Activated naive CD4-positive, alpha-beta T cell treated with anti-CD3 and anti-CD28 coated beads, Interleukin-2, amount 50 U/mL, for 72 hours (primary cell): ENCODE measurements at places on chromosomes 2 and 18. TPM values are rescaled to one million over a fixed set of nuclear protein-coding genes. Genes with fewer than 3 reads are reported as not detected.

- DNase-seq: no peak
Measured at GRCh38 chr2:202822411-202822810, 49.2 kb downstream of the ICA1L start.

The SERPINB11 gene
- not detected for total RNA-seq

The ZAP70 gene
- total RNA-seq: 235 TPM

DNA sequence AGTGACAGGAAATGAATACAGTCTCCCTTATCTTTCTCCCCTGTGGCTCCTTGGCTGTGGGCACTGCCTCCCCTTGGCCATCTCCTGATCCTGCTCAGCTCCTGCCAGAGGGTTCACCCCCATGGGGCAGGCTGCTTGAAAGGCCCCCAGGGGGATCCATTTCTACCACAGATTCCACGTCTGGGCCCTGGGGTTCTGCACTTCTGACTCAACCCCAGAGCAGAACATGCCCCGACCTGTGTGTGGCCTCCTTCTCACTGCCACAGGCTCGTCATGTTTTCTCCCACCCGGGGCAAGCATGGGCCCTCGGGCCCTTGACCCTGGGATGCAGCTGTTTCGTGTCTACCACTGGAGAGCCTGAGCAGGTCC lies 122.2 kb downstream of the ACKR3 start:
- DNase-seq: no peak

- no peak for DNase-seq
Measured at GRCh38 chr2:191343796-191344338, 98.7 kb downstream of the MYO1B start.

DNA sequence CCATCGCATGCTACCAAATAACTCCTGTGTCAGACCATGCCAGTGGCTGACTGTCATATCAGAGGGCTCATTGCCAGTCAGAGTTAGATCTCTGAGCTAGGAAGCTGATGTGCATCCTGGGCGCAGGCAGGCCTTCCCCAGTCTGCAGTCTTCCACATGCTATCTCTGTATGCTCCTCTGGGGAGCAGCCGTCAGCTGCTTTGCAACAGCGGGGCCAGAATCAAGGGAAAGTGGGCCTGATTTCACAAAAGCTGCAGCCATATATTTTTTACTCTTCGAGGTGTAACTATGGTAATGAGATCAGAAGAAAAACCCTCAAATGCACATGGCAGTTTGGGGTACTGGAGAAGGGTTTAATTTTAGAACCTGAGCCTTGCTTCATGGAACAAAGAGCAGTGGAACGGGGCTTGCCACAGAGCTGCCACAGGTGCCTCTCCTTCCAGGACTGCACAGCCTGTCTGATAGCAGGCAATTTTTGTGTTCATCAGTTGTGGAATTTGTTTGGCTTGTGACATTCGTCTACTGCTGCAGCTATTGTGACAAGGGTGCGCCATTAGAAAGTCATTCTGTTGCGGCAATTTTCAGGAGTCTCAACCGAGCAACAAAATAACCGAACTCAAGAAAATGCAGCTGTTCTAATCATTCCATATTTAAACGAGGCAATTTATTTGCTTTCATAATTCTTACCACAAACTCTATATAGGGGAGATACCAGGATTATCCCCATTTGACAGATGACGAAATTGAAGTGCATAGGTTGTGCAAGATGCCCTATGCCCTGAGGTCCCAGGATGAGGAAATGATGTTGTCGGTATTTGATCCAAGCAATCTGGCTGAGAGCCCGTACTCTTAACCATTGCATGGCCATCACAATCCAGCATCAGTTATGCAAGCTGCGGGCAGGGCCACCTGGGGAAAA lies 109.6 kb upstream of the CYRIA start:
- DNase-seq: no peak

DNA sequence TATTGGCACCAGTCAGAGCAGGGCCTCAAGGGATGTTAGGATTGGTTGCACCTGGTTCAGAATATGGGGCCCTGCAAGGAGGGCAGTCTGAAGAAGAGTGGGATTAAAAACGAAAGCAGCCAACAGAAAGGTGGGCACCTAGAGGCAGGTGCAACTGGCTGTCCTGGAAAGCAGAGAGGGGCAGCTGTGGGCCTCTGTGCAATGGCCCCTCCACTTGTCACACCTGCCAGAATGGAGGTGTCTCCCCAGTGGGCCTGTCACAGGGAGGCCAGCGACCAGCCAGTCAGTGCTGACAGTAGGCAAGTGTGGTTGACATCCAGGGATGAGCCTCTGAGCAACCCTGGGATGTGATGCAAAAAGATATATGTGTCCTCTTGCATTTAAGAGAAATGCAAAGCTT lies 37.7 kb downstream of the INPP4A start:
- no peak for DNase-seq

The GAD1 gene
- total RNA-seq: 1.9 TPM

The NYAP2 gene
- total RNA-seq: 0.04 TPM

GRCh38 chr2:207281436-207281835 lies 115.7 kb upstream of the KLF7 start:
- no peak for DNase-seq

The ST6GAL2 gene
- not detected for total RNA-seq

DNA sequence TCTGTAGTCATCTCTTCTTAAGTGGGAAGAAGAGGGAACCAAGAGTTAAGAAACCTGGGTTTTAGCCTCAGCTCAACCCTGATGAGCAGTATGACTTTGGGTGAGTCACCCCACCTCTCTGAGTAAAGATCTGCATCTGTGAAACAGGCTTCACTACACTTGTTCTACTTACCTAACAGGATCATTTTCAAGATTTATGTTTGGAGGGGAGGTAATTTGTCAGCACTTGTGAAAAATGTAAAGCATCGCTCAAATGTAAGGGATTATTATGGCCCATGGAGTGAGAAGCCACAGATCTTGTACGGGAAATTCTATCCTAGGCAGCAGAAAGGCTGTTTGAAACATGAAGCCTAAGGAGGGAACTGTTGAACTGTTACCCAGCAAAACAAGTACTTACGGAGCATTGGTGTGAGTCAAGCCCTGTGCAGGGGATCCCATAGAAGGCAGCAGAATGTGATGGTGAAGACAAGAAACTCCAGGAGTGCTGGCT lies 160.6 kb downstream of the PRKCE start:
- DNase-seq: no peak

DNA sequence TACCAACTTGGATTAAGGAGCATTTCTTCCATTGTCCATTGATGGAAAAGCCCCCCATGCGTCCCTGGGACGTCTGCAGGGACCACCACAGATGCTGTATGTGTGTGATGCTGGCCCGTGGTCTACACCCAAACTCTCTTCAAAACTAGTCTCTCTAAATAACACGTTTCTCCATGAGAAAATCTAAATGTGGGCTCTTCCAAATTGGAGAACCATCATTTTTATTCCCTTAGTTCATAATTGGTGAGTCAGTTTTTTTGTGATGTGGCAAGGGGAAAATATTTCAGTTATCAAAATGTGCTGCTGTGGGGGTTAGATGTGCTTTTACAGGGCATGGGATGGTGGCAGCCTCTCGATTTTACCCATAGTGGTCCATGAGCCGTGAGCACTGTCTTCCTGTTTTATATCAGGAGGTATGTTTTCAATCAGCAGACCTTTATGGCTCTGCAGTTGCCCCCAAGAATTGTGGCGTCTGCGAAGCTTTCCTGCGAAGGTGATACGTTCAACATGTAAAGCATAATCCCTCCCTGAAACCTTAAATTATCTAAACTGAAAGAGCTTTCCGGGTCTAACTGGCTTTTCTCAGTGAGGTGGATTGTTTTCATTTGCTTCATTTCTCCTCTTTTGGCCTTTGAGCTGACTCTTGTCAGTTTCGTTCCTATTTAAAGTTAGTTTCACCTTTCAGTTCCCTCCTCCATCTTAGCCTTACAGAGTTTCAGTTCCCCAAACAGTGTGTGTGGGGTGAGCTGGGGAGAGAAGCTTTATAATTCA lies 78.4 kb downstream of the SETBP1 start:
- peak; percentile 56 for DNase-seq

DNA sequence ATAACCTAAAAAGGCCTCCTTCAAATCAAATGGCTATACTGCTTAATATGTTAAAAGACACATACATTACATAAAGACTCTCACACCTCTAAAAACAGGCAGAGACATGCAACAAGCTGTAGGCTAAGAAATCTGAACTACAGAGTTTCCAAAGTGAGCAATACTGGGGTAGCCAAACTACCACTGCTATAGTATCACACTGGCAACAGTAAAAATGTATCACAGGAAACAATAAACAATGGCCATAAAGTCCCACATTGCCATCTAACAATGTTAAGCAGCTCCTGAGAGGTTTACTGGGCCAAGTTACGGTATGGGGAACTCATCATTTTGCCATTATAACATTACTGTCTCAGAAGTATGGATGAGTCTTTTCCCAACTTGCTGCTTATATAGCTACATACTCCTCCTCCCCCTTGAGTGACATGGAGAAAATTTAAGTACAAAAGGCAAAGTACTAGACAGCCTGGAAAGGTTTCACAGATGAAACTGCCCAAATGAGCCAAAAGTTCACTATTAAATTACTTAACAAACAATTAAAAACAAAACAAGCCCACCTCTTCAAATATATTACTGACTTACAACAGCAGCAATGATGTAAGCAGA lies 50.3 kb downstream of the SS18 start:
- no peak for DNase-seq

The TP53I3 gene
- 2.6 TPM for total RNA-seq

DNA sequence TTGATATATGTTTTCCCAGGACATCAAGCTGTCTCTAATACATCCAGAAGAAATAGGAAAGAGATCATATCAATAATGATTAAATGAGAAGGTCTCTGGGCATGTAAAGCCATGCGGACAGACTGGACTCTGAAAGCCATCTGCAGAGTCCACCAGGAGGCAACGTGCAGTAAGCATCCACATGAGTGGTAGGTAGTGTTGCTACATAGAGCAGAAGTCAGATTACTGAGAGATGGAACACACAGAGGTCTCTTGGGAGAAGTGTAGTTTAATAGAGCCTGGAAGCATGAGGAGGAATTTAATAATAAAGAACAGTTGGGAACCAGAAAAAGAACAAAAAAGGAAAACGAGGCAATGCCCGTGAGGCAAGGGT lies 758.1 kb upstream of the DDX18 start:
- no peak for DNase-seq

- no peak for DNase-seq
Measured at GRCh38 chr2:73487112-73487657, 101.5 kb downstream of the ALMS1 start.

GRCh38 chr18:10318691-10318970 lies 135.8 kb upstream of the APCDD1 start:
- no peak for DNase-seq

DNA sequence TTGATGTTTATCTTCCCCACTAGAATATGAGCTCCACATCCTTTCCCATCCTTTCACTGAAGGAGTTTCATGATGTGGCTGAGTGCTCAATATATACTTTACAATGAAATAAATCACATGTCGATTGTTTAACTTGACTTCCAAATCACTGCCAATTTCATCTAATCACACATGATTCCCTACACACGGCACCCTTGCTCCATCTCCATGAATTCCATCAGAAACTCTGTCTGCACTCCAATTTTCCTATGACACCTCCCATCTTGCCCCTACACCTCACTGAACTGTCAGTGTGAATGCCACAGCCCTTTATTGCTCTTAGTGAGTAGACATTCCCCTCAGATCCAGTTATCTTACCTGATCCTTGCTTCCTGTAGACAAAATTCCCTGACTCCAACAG lies 366.0 kb downstream of the CMPK2 start:
- no peak for DNase-seq

GRCh38 chr2:39996653-39997080 lies 217.6 kb upstream of the THUMPD2 start:
- peak; percentile 4 for DNase-seq
